ENCODE measurements at places on chromosomes 1 and 21. TPM values are rescaled to one million over a fixed set of nuclear protein-coding genes. Genes with fewer than 3 reads are reported as not detected.

The SUSD4 gene
- total RNA-seq, result not detected

The OR10T2 gene
- not detected for total RNA-seq

DNA sequence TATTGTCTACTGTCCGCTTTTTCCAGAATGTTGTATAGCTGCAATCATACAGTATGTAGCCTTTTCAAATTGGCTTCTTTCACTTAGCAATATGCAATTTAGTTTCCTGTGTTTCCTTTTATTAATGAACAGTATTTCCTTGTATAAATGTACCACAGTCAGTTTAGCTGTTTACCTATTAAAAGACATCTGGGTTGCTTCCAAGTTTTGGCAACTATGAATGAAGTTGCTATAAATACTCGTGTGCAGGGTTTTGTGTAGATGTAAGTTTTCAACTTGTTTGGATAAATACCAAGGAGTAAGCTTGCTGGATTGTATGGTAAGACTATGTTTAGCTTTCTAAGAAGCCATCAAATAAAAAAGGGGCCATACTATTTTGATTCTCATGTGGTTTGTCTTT, 24.4 kb upstream of the KCNJ6 start:
- no peak overlapping the region for H3K27ac ChIP-seq
- no peak overlapping the region for H3K4me3 ChIP-seq
- DNase-seq, result no peak
- peaks cover 54% of the 10 kb centered on the region for H3K27me3 ChIP-seq
- no peaks in the 10 kb centered on the region for H3K4me1 ChIP-seq

GRCh38 chr1:152870831-152871730, 7.0 kb upstream of the SMCP start:
- no peak for DNase-seq
- H3K4me3 ChIP-seq, result no peak overlapping the region
- H3K27me3 ChIP-seq, result peaks cover 5% of the 10 kb centered on the region
- peaks cover 1% of the 10 kb centered on the region for H3K4me1 ChIP-seq
- no peaks in the 10 kb centered on the region for H3K36me3 ChIP-seq

DNA sequence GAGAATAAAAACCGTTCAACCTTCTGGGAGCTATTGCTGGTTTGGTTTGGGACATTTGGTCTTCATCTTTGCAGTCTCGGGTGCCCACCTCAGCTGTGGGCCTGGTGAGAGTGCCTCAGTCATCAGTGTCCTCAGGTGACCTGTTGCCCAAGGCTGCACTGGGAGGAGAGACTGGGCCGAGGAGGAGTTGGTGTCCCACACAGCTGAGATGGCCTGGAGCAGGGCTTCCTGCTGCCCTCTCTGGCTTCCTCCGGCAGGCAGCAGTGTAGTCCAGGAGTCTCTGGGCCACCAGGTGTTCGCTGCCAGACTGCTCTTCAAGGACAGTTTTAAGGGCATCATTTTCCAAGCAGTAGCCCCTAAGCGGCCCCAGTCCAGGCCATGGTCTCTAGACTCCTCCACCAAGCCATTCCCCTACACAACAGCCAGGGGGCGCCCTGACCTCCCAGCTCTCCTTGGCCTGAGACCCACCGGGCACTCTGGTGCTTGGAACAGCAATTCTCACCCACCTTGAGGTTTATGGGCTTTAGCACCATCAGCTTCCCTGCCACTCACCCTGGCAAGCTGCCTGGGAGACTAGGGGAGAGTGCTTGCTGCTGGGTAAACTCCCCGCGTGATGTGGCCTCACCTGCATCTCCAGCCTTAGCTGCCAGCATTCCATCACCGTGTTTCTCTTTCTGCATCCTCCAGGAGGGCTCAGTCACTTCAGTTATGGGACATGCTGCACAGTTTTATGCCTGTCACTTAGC, 9.1 kb upstream of the SYTL1 start:
- no peaks in the 10 kb centered on the region for H3K27me3 ChIP-seq
- H3K4me3 ChIP-seq, result no peak overlapping the region
- H3K4me1 ChIP-seq, result no peaks in the 10 kb centered on the region
- DNase-seq, result no peak
- H3K27ac ChIP-seq, result no peak overlapping the region
- peaks cover 17% of the 10 kb centered on the region for H3K36me3 ChIP-seq

DNA sequence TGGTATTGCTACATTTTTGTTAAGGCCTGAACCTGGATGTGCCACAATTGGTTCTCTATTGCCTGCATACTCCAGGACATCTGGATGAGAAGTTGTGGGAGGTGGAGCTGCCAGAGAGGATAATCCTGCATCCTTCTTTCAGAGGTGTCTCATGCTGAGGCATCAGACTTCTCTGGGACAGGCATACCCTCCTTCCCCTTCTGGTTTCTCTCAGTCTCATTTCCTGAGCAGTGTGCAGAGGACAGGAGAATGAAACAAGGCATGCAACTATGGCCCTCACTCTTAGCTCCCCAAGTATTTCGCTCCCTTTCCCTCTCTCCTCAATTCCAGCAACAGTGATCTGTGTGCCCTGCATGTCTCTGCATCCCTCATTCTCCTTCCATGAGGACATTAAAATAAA, 7.6 kb upstream of the RGSL1 start:
- no peaks in the 10 kb centered on the region for H3K4me1 ChIP-seq
- H3K4me3 ChIP-seq, result no peak overlapping the region
- H3K36me3 ChIP-seq, result no peaks in the 10 kb centered on the region
- peaks cover 10% of the 10 kb centered on the region for H3K27me3 ChIP-seq

- H3K27me3 ChIP-seq, result peaks cover 20% of the 10 kb centered on the region
- H3K27ac ChIP-seq, result no peak overlapping the region
- DNase-seq, result no peak
- H3K4me3 ChIP-seq, result no peak overlapping the region
- H3K4me1 ChIP-seq, result peaks cover under 1% of the 10 kb centered on the region
These were observed 149.1 kb downstream of the NOS1AP start for GRCh38 chr1:162218546-162218945.

DNA sequence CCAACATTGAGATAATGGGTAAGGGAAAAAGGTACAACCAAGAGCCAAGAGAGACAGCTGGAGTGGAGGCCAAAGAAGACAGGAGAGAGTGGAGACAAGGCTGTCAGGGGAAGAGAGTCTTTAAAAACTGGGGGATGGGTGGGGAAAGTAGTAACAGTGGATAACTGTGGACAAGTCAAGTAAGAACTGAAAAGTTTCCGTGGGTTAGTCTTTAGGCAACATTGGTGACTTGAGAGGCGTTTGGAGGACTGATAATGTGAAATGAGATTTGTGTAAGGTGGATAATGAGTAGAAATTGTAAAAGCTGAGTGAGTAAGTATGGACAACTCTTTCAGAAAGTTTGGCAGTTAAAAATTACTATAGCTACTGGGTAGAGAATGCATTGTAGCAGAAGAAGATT, 10.4 kb downstream of the PPP2R5A start:
- no peaks in the 10 kb centered on the region for H3K36me3 ChIP-seq
- peaks cover 17% of the 10 kb centered on the region for H3K4me1 ChIP-seq
- no peak for DNase-seq
- no peak overlapping the region for H3K4me3 ChIP-seq
- H3K27ac ChIP-seq, result no peak overlapping the region

DNA sequence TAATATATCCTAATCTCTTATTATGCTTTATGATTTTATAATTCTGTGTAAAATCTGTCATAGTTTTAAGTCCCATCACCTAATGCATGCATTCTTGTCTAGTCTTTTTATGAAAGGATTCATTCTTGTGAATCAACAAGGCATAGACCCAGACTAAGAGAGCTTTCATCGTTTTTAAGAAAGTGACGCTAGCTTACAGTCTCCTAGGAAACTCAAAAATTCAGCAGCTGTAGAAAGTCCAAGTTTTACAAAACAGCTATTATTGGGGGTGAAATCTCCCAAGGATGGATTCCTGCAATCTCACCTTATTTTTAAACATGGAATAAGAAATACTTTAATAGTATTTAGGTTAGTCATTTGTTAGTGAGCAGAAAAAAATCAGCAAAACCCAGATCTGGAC, 104.7 kb downstream of the NCAM2 start:
- no peaks in the 10 kb centered on the region for H3K27me3 ChIP-seq
- H3K4me1 ChIP-seq, result peaks cover 1% of the 10 kb centered on the region
- no peaks in the 10 kb centered on the region for H3K36me3 ChIP-seq
- H3K27ac ChIP-seq, result no peak overlapping the region
- DNase-seq, result no peak

GRCh38 chr1:114208714-114209113, 55.0 kb upstream of the SYT6 start:
- no peaks in the 10 kb centered on the region for H3K4me1 ChIP-seq
- H3K36me3 ChIP-seq, result no peaks in the 10 kb centered on the region
- no peak overlapping the region for H3K4me3 ChIP-seq
- no peak overlapping the region for H3K27ac ChIP-seq
- H3K27me3 ChIP-seq, result peaks cover 47% of the 10 kb centered on the region

GRCh38 chr21:27023186-27023585, 56.3 kb upstream of the ADAMTS5 start:
- peaks cover 35% of the 10 kb centered on the region for H3K4me1 ChIP-seq
- H3K27me3 ChIP-seq, result no peaks in the 10 kb centered on the region
- no peaks in the 10 kb centered on the region for H3K36me3 ChIP-seq
- no peak overlapping the region for H3K4me3 ChIP-seq
- DNase-seq, result no peak

- peaks cover 51% of the 10 kb centered on the region for H3K4me1 ChIP-seq
- DNase-seq, result no peak
- no peaks in the 10 kb centered on the region for H3K36me3 ChIP-seq
These were observed 678 bp upstream of the PTTG1IP start for GRCh38 chr21:44874240-44874496.

DNA sequence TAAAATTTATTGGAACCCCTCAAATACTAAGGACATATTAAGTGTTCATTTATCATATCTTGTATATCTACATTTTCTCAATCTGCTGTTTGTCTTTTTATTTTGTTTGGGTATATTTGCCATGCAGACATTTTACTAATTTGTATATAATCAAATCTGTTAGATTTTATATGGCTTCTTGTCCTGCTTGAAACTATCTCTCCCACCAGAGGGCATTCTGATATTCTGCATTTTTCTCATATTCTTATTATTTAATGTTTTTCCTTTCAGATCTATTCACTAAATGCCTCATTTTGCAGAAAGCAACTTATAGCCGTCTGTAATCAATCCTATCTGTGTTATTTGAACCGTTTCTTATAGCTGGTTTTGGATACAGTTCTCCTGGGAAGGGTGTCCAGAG, 745.5 kb downstream of the LRRIQ3 start:
- H3K36me3 ChIP-seq, result no peaks in the 10 kb centered on the region
- no peaks in the 10 kb centered on the region for H3K4me1 ChIP-seq
- H3K27ac ChIP-seq, result no peak overlapping the region

- no peaks in the 10 kb centered on the region for H3K4me1 ChIP-seq
- no peak overlapping the region for H3K27ac ChIP-seq
- no peak overlapping the region for H3K4me3 ChIP-seq
- H3K27me3 ChIP-seq, result peaks cover 26% of the 10 kb centered on the region
- DNase-seq, result no peak
These were observed 9.6 kb upstream of the RPS6KC1 start for GRCh38 chr1:213041443-213041842.

All from osteocyte (in vitro differentiated cells).